ENCODE measurements at places on chromosomes 7 and 10.

GRCh38 chr7:158956805-158957509 is 100.6 kb downstream of the DYNC2I1 start:
- DNase-seq: no peak

DNA sequence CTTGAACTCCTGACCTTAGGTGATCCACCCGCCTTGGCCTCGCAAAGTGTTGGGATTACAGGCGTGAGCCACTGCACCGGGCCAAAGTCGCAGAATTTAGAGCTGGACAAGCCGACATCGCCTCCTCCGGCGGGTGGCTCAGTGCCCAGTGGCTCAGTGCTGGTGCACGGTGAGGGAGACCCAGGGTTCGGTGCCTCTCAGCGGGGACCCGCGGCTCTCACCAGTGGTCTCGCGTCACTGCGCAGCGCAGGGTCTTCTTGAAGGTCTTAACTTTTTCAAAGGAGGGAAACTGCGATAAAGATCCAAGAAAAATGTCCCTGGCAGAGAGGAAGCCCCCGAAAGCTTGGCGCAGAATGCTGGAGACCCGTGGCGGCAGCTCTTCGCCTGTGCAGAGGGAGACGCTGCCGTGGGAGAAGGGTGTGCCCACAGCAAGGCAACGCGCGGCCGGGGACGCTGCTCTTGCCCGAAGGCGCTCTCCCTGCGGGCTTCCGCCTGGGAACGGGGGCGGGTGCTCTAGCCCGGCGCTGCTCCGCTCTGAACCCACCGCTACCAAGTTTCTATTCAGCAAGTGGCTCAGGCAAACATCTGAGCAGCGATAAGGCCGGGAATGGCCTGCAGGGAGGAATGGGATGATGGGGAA is 324.3 kb downstream of the DNAJB6 start:
- no peak for DNase-seq

GRCh38 chr10:75079436-75080083 is 31.9 kb upstream of the SAMD8 start:
- no peak for DNase-seq

GRCh38 chr10:28181478-28182096 is 121.3 kb downstream of the MPP7 start:
- no peak for DNase-seq

- no peak for DNase-seq
Observed at GRCh38 chr7:156463280-156463679, 177.3 kb upstream of the RNF32 start.

DNA sequence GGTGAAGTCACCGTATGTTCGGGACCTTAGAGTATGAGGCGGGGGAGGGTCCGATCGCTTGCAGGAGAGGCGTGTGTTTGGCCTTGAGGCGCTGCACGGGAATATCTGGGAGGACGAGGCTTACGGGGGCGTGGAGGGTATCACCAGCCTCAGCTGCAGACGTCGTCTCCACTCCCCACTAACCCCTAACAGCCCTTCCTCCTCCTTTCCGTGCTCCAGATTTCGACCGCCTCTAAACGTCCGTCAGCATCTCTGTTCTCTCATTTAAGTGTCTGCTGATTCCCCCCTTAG is 23.5 kb upstream of the ZNF12 start:
- peak; percentile 18 for DNase-seq

All from Caki2 (cell line).